ENCODE measurements at places on chromosomes 7 and 10.
A peak's percentile ranks its signal among the peaks of the same experiment; 100 is the strongest.

GRCh38 chr10:59954296-59954695 is 47.9 kb upstream of the CCDC6 start:
- DNase-seq: peak; percentile 19

GRCh38 chr7:12625836-12626235 is 55.3 kb downstream of the SCIN start:
- DNase-seq: no peak

DNA sequence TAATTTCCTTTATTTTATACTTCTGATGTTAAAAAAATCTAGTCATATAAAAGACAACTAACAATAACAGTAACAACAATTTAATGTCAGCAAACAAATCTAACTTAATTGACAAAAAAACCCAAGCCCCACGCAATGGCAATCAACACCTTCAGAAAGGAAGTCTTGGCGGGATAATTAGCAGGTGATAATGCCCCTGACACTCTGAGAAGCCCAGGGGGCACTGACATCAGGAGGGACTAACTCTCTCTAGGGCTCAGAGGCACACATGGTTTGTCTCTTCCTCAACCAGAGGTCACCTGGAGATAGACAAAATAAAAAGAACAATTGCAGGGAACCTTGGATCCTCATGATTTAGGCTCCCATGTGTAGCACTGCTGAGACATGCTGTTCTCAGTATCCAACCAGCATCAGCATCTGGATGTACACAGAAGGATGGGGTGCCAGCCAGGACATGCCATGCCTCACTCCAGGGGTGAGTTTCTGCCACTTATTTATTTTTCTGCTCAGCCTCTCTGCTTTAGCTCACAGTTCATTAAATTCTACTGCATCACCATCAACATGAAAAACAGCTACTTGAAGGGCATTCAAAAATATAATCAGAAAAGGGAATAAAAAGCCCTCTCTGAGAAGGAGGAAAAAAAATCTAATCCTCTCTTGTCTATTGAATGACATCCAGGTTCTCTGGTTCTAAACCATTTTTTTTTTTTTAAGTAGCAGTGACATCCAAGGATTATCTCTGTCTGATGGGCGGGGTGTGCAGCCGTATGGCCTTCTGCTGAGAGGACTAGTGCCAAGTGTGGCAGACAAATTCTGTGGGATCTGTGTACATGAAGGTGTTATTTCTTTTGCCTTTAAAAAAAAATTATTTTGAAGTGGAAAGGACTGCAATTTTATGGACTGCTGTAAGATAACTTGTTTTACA is 96.3 kb downstream of the ATXN7L1 start:
- DNase-seq: no peak

GRCh38 chr10:46035923-46036849 is 5.8 kb upstream of the NCOA4 start:
- DNase-seq: no peak

DNA sequence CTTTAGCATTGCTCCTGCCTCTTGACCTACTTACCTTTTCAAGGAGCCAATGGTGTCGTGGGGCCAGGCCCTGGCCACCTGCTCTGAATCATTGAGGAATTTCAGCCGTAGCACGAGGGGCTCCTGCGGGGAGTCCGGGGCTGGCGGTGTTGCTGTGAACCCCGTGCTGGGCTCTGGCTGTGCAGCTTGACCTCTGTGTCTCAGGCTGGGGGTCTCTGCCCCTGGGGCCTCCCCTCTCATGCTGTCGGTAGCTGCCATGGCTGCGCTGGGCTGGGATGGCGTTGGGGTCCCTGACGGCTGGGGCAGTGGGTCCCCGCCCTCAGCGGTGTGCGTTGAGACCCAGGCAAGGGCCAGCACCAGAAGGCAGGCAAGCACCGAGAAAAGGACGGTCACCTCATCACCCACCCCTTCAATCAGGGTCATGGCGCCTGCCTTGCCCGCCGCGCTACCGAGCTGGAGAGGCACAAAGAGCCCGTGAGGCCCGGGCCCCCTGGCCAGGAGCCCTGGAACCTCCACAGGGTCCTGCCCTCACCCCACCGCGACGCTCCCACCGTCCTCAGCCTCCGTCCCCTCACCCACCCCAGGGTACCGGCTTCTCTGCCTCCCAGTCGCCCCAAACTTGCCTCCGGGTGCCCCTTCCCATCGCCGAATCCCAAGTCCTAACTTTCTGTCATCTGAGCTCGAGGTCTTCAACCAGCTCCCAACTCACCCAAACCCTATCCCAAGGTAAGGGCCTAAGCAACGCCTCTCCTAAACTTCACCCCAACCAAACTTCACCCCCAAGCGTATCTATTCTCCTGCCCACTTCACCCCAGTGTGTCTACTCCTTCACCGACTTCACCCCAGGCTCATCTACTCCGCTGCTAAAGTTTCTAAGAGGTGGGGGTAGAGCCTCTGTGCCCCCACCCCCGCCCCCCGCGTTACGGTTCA is 887 bp downstream of the TMUB1 start:
- DNase-seq: no peak
